ENCODE measurements at places on chromosomes 6 and 20.

- DNase-seq: no peak
These were observed 54.4 kb downstream of the ALDH5A1 start for GRCh38 chr6:24549158-24549557.

GRCh38 chr6:68410021-68410420 is 225.1 kb upstream of the ADGRB3 start:
- DNase-seq: no peak

- no peak for DNase-seq
These were observed 132.9 kb downstream of the PRDM13 start for GRCh38 chr6:99739526-99739925.

- DNase-seq: no peak
These were observed 116.7 kb downstream of the AHI1 start for GRCh38 chr6:135380793-135381192.

GRCh38 chr20:51500936-51501335 is 41.6 kb downstream of the NFATC2 start:
- no peak for DNase-seq

DNA sequence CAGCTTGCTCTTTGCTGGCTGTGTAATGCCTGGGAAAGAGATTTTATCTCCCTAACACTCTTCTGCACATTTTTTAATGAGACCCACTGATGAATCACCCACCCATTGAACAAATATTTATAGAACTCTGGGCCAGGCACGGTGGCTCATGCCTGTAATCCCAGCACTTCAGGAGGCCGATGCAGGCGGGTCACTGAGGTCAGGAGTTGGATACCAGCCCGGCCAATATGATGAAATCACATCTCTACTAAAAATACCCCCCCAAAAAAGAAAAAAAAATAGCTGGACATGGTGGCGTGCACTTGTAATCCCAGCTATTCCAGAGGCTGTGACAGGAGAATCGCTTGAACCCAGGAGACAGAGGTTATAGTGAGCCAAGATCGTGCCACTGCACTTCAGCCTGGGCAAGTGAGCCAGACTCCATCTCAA is 82.1 kb upstream of the SIRPA start:
- no peak for DNase-seq

GRCh38 chr20:47610247-47610944 is 108.7 kb downstream of the NCOA3 start:
- no peak for DNase-seq

GRCh38 chr6:98529364-98529763 is 305.0 kb upstream of the POU3F2 start:
- no peak for DNase-seq

- no peak for DNase-seq
These were observed 110.2 kb downstream of the TBXT start for GRCh38 chr6:166057431-166057830.

DNA sequence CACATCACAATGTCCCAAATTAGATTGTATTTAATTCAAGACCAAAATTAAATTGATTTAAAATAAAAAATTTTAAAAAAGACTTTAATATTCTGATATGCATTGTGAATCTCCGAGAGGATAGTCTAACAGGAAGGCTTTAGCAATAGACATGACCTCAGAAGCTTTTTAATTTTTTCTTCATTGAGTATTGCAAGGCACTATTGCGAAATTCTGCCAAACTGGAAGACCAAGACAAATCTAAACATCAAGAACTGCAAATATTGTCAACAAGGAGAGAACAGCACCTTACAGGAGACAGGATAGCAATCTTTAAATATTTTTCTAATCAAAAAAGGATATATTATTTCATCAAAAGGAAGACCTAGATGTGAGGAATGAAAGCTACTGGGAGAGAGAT is 56.9 kb downstream of the BMP5 start:
- DNase-seq: no peak

- DNase-seq: peak; percentile 76
These were observed 25.0 kb downstream of the TMEM242 start for GRCh38 chr6:157298216-157298724.

GRCh38 chr6:63492476-63492875 is 79.8 kb upstream of the LOC128125822 start:
- no peak for DNase-seq

GRCh38 chr6:148455674-148456558 is 113.3 kb downstream of the SASH1 start:
- DNase-seq: no peak

- DNase-seq: no peak
These were observed at the start of gene CGA for GRCh38 chr6:87095087-87095509. Gene CGA (minus strand): TSS chr6:87095106. CDS start chr6:87088200, 6,906 bp downstream.

DNA sequence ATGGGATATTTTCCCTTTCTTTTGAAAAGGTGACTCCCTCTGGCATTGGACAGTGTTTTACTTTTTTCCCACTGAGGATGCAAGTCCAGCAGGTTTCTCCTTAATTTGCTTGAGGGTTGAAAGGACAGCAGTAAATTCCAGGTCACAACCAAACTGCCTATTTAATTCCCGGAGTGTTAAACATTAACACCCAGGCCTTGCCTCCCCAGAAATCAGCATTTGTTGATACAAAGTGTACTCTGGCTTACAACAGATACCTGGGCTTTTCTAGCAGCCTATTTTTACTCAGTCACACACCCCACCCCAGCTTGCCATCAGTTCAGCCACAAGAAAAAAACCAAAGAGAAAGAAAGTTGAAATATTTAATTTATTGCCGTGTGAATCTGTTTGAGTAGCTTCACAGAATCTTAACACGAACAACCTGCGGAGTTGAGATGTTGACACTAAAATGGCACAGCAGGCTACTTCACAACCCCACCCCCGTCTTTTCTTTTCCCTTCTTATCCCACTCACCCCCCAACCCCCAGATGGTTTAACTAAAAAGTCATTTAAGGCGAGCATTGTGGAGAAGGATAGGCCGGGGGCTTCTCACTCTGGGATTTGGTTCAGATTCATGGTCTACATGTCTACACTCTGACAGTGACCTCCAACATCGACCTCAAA is 45.7 kb downstream of the MYLIP start:
- DNase-seq: no peak

DNA sequence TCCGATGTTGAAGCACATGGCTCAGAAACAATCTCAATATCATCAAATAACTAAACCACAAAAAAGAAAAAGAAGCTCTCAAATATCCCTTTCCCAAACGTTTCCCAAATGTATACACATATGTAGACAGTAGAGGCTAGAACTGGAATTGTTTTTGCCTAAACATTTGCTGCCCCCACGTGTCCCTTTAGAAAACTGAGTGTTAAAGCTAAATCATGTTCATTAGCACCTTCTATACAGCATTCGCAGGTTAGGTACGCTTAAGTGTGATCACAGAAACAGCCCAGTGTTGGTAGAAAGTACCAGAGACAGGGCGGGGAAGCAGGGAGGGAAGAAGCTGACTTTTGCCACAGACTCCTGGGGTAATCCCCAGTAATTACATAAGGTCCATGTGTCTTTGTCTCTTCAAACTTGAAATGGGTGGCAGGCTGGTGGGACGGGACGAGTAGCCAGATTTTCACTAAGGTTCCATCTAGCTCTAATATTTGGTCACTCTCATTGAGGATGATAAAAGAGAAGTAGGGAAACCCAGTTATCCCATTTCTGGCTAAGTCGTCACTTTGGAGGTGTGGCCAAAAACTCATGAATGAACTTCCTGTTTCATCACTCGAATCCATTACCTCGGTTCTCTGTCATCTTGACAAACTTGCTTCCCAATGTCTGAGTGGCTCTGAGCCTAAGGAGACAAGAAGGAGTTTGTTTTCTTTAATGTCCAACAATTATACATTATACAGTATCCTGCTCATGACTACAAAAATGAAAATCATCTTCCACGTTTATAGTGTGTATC is 15.0 kb upstream of the TFAP2A start:
- peak; percentile 46 for DNase-seq

- DNase-seq: no peak
These were observed 36.7 kb upstream of the MYLIP start for GRCh38 chr6:16092140-16092539.

- DNase-seq: no peak
These were observed 388.7 kb downstream of the ARHGAP18 start for GRCh38 chr6:129321303-129321702.

- no peak for DNase-seq
These were observed 312.9 kb downstream of the SAMD5 start for GRCh38 chr6:147821295-147821897.

GRCh38 chr6:143441010-143441409 is 9.5 kb downstream of the ADAT2 start:
- no peak for DNase-seq

DNA sequence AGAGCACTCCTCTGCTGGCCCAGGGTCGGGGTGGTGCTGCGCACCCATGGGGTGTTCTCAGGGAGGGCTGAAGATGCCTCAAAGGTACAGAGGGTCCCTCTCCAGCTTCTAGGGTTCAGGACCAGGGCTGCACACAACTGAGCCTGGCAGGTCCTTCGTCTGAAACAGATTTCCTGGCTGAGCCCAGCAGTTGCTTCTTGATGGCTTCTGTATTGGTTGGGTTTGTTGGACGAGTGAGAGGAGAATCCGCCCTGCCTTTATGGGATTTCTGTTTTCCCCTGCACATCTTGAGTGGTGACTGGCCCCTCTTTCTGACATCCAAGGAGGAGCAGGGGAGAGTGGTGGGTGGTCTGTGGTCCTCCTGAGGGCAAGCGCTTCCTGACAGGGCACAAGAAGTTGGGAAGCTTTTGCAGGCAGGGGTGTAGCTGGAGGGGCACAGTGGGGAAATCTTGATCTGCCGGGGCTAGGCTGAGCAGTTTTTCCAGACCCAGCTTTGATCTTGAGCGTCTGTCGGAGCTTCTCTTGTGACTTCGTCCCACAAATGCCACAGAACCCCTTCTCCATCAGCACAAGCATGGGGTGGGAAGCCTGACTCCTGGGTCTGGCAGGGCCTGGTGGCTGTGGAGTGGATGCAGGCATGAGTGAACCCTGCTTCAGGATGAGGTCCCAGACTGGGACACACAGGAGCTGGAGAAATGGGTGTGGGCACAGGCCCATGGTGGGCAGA is 116.5 kb downstream of the SYNDIG1 start:
- DNase-seq: no peak

DNA sequence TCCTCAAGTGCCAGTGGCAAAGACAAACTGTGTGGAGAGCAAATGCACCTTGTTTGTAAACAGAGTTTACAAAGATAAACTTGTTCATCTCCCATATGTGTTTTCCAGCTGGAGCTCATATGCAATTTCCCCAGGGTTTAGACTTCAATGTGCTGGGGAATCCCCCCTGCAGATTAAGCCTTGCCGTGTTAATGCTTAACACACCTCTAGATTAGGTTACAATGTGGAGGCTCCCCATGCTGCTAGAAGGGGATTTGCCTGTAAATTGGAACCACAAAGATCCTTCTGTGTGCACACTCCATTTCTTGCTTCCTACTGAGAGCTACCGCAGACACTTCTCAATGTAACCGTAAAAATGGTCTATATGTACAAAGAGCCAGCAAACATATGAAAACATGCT is 263.1 kb downstream of the TBX18 start:
- DNase-seq: no peak

GRCh38 chr6:158040051-158040803 is 58.6 kb downstream of the SYNJ2 start:
- no peak for DNase-seq

- no peak for DNase-seq
These were observed 179.3 kb downstream of the CARMIL1 start for GRCh38 chr6:25458485-25458884.

GRCh38 chr20:62624719-62625453 is 17.4 kb upstream of the SLCO4A1 start:
- DNase-seq: no peak

- DNase-seq: no peak
These were observed 21.8 kb upstream of the AHI1 start for GRCh38 chr6:135519348-135519747.

GRCh38 chr6:3902871-3903648 is 53.9 kb downstream of the FAM50B start:
- no peak for DNase-seq

DNA sequence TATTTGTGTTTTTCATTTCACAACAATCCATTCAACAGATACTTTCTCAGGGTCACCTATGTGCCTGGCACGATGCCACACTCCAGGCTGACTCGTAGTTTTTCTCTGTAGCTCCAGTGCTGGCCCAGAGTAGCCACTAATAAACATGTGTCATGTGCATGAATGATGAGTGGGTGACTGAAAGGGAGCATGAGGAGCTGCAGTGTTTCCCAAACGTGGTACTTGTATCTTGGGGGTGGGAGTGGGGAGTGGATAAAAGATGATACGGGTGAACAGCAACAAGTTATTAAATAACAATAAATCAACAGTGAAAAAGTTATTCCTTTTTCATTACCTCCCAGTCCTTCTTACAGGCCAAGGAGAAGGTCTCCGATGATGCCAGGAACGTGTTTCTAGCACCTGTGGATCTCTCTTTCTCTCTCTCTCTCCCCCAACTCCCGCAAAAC is 17.1 kb downstream of the SRXN1 start:
- no peak for DNase-seq

GRCh38 chr6:13711324-13711732 is 307 bp downstream of the RANBP9 start:
- no peak for DNase-seq

DNA sequence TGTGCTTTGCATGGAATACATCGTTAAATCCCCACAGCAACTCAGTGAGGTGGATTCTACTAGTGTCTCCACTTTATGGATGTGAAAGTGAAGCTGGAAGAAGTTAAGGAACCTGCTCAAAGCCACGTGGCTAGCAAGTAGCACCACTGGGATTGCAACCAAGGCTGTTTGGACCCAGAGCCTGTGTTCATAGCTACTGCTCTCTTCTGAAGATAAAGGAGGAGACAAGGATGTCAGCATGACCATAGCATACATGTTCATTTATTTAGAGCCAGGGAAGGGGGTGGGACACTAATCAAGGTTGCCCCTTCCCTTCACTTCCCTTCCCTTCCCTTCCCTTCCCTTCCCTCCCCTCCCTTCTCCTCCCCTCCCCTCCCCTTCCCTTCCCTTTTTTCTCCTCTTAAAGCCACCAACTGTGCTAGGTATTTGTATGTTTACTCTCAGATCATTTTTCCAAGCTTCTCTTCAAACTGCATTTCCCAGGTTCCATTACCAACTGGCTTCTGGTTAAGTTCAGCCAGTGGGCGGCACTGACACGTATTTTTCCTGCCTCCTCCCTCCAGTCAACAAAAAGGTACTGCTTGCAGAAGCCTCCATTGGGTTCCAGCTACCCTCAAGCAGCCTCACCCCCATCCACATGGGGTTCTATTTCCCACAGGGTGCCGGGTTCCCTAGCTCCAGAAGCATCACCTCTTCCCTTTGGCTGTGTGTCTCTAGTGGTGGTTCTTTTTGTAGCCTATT is 134.9 kb downstream of the BCAS1 start:
- no peak for DNase-seq

DNA sequence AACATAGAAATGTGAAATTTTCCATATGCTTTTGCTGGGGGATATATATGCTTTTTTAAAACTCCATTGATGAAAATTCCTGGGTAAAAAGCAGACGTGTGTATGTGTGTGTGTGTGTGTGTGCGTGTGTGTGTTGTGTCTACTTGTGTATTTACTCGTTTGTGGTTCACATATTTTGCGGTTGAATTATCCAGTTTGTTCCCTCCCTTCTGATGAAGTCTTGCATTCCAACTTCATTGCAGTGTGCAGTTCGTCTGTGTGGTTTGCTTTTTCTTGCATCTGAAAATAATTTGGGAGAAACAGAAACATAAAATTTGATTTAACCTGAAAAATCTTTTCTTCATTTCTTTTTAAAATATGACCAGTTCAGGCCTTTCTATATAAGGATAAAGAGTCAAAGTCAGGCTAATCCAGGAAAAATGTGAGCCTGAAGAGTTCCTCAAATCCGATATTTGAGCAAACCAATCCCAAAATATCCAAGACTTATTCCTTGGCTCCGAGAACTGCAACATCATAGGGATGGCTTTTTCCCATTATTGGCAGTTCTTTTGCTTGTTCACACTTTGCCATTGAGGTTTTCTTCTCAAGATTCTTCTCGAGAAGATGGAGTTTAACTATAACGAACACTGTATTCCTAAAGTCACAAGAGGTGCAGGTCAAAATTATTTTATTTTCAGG is 202.2 kb upstream of the CCN2 start:
- no peak for DNase-seq

All from NCI-H1105 (cell line).